ENCODE measurements at places on chromosomes 13 and 19.
A peak's percentile ranks its signal among the peaks of the same experiment; 100 is the strongest.

DNA sequence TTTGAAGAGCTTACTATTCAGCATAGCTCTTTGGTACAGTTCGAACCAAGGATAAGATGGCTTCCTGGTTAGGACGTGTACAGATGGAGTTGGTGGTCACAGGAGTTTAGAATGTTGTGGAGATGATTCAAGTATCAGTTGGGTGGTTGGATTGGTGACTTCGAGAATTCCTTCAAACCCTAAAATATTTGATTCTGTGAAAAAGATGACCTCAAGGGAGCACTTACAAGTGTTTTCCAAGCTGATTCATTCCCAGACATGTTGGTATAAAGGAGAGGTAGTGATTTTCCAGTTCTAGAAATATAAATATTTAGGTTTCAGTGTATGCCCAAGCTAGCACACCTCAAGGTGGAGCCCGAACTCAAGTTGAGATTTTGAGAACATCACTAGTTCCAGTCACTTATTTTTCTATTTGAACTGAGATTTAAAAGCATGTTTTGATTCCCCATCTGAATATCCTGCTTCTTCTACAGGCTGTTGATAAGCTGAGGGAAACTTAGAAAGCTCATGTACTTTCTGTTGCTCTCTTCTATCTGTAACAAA is 306.1 kb downstream of the DCT start:
- DNase-seq: no peak

DNA sequence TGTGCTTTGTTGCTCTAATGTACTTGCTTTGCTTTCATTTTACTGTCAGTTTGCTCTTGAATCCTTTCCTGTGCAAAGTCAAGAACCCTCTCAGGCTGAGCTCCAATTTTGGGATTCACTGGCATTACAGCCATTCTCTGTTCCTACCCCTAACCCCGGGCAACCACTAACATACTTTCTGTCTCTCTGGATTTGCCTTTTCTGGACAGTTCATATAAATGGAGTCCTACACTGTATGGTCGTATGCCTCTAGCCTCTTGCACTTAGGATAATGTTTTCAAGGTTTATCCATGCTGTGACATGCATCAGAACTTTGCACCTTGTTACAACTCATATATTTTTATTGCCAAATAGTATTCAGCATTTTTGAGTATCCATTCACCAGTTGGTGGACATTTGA is 2.7 kb upstream of the TEX30 start:
- DNase-seq: no peak

DNA sequence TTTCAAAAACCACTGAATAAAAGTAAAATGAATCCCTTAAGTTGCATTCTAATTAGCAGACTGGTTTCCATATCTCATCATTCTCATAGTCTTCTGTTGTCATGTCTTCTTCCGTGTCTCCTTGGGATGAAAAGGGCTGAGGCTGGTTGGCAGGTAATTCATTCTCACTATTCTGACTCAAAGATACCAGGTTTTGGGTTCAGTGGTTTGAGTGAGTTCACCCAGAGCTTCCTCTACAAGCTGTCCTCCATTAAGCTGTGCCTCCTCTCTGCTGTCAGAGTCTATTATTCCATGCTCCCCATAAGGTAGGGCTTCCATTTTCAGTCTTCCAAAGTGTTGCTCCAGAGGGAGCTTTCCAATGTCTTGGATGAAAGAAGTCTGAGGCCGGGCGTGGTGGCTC is 68.3 kb downstream of the FNDC3A start:
- DNase-seq: no peak

DNA sequence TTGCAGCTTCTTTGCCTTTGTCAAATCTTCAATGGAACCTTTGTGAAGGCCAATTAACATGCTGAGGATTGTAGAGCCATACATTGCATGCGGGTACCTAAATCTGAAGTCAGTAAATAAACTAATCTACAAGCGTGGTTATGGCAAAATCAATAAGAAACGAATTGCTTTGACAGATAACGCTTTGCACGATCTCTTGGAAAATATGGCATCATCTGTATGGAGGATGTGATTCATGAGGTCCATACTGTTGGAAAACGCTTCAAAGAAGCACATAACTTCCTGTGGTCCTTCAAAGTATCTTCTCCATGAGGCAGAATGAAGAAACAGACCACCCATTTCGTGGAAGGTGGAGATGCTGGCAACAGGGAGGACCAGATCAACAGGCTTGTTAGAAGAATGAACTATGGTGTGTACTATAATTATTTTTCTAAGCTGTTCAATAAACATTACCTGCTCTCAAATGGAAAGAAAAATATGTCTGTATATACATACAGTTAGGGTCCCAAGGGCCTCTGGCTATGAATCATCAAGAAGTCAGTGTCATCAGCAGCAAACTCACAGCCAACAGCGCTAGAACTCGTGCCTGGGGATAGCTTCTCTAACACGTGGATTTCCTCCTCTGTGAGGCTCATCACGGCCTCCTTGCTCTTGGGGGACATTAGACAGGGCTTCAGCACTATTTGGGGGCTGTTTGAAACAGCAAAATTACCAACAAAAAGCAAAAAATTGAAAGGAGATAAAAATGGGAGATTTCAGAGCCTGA is 2.9 kb upstream of the CD70 start:
- DNase-seq: no peak

GRCh38 chr19:12580180-12580694 is 29.0 kb upstream of the ZNF564 start:
- no peak for DNase-seq

- no peak for DNase-seq
These were observed 148.7 kb downstream of the COL4A1 start for GRCh38 chr13:110158226-110158625.

- no peak for DNase-seq
These were observed 6.8 kb downstream of the PTPRS start for GRCh38 chr19:5333581-5334365.

DNA sequence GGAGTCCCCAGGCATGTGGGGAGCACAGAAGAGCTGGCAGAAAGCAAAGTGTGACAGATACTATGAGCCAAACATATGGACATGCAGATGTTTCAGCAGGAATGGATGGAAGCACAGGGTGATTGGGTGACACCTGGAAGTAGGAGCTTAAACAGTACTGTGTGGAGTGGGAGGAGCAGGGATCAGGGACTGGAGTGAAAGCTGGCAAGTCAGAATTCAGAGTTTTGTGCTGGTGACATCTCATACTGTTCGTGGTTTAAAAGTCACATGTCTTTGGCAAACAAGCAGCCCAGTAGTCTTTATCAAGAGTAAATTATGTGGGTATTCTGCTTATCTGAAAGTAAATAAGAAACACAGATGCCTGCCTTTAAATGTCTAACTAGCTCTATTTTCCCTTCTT is 408.2 kb downstream of the COG6 start:
- DNase-seq: no peak

DNA sequence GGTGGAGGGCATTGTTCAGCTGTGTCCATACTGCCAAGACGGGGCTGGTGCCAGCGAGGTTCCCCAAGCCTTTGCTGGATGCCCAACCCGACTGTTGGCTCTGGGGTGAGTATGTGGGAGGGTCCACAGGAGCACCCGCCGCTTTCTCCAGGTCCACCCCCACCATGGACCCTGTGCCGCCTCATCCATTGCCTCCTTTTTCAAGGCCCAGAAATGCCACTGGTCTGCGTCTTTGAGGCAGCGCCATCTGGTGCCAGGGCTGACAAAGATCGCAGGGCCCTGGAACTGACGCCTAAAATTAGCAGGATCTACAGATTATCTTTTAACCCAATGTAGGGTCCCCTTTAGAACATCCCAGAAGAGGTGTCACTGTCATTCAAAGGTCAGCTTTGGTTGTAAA is 34.6 kb downstream of the NFIX start:
- no peak for DNase-seq

GRCh38 chr19:29563486-29564101 is 37.8 kb downstream of the VSTM2B start:
- DNase-seq: no peak

DNA sequence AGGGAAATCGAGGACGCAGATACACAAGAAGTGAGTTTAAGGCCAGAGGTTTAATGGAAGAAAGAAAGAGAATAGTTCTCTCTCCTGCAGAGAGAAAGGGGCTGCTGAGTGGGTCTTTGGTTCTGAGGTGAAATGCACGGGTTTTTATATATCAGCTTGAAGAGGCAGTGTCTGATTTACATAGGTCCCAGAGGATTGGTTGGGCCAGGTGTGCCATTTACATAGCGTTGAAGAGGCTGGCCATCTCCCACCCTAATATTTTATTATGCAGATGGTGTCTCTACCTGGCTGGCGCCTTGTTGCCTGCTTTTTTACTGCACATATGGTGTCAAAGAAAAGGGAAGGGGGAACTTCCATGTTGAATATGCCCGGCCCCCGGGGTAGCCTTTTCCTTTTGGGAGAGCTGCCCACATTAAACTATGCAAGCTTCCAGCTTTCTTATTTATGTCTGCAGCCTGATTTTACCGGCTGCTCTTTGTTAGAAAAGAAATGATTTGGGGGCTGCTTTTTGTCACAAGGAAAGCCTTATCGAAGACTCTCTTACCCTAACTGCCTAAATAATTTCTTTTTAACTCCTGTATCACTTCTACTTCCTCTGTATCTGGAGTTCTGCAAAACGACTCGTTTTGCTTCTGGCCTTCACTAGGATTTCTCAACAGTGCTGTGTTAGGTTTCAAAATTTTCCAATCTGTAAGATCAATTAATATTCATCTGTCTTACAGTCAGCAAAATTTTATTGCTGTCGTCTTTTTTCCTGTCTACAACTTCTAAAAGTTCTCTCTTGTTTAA is 268.5 kb downstream of the B3GLCT start:
- no peak for DNase-seq

DNA sequence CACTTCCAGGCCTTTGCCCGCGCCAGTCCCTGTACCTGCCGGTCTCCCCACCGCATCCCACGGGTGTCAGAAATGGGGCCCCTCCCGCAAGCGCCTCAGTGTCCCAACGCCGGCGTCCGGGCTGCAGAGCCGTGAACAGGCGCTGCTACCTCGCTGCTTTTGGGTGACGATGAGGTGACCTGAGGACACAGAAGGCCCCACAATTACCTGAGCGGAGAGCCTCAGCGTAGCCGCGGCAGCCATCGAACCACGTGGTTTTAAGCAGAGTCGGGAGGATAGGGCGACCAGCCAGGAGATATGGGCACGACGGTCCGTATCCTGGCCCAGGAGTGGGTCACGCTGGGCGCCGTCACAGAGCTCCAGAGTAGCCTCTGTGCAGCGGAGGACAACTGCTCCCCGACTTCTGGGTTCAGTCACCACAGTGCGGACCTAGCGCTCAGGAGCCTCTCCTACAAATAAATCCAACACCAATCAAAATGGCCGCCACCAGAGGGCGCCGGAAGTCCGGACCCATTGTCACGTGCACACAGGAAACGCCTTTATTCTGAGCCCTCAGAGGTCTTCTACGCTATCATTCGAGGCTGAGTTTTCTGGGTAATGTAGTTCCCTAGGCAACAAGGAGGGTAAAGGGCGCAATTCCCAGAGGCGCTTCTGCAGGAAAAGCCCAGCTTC is at the start of gene ZNF814:
TSS of gene ZNF814 (minus strand) at position 478 of the 672 bp plus-strand sequence. CDS start at position 243, 235 bp downstream.
- DNase-seq: no peak

GRCh38 chr19:4358709-4359626 is 15.6 kb downstream of the MPND start:
- DNase-seq: no peak

GRCh38 chr19:19098084-19098702 is 34.4 kb downstream of the SLC25A42 start:
- DNase-seq: no peak

GRCh38 chr19:29517412-29517811 is 8.4 kb upstream of the VSTM2B start:
- DNase-seq: no peak

GRCh38 chr13:21338156-21338555 is 120.9 kb downstream of the ZDHHC20 start:
- DNase-seq: no peak

GRCh38 chr13:45518525-45519245 is 53.9 kb downstream of the COG3 start:
- no peak for DNase-seq

DNA sequence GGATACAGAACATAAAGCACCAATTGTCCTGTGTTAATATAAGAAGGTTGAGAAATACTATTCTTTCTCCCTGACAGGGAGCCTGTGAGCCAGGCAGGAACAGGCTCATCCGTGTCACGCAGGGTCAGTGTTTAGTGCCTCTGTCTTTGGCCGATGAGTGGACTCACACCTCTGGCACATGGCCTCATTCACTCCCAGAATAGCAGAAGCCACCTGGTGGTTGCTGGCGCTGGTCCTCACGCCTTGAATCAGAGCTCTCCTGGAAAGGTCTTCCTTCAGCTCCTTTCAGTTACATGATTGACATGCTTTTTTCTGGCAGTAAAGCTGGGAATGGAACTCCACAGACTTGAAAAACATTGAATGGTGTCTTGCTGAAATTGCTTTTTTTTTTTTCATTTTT is 28.1 kb upstream of the SIAH3 start:
- no peak for DNase-seq

- no peak for DNase-seq
These were observed 5.3 kb downstream of the DENND1C start for GRCh38 chr19:6476155-6476895.

- DNase-seq: no peak
These were observed 2898.1 kb downstream of the PCDH9 start for GRCh38 chr13:64332048-64332447.

DNA sequence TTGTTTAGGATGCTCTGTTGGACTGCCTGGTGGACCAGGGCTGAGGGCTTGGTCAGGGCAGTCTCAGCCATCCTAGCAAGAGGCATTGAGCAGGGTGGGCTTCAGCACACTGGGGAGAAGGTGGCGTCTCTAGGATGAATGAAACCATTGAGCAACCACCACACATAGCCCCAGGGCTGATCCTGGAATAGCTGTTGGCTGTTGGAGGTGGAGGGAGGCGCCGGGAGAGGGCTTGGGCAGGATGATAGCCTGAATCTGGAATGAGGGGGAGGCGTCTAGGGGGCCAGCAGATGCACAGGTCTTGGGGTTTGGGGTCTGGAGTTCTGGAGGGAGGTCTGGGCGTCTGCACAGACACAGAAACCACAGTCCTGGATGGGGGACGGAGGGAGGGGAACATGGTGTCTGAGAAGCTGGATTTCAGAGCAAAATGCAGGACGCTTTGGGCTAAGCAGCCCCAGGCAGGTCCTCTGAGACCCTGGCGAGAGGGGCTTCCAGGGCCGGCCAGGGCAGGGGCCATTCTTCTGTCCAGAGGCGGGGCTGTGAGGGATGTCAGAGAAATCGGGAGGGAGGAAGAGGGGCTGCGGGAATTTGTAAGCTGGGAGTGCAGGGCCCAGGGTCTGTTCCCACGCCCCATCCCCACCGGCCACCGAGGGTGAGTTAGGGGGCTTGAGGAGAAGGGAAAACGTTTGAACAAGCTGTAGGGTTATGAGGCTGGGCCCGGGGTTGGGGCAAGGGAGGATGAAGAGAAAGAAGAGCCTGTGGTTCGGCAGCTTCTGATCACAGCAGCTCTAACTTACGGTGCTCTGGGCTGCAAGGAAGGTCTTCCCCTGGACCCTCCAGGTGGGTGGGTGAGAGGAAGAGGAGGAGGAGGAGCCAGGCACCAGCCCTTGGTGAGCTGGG is 5.2 kb downstream of the TRAPPC5 start:
- no peak for DNase-seq

GRCh38 chr13:27549406-27549981 is 70.8 kb downstream of the LNX2 start:
- no peak for DNase-seq

GRCh38 chr19:16330368-16330801 is 5.8 kb downstream of the KLF2 start:
- DNase-seq: peak; percentile 84

GRCh38 chr19:13165162-13165997 is 15.2 kb downstream of the IER2 start:
- no peak for DNase-seq
